NCI-H774 (cell line): ENCODE measurements at places on chromosomes 1 and 21.

DNA sequence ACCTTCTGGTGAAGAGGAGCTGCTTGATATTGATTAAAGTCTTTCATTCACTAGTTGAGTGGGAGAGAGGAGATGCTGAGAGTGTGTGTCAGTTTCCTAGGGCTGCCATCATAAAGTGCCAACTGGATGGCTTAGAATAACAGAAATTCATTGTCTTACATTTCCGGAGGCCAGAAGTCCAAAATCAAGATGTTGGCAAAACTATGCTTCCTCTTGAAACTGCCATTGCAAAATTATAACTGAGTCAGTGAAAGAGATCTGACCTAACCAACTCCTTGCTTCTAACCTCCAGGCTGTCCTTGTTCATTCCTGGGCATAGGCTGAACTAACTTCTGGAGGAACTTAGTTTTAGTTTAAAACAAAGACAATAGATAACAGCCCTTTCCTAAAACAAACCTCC lies 47.1 kb downstream of the PTGS2 start:
- no peak for DNase-seq

DNA sequence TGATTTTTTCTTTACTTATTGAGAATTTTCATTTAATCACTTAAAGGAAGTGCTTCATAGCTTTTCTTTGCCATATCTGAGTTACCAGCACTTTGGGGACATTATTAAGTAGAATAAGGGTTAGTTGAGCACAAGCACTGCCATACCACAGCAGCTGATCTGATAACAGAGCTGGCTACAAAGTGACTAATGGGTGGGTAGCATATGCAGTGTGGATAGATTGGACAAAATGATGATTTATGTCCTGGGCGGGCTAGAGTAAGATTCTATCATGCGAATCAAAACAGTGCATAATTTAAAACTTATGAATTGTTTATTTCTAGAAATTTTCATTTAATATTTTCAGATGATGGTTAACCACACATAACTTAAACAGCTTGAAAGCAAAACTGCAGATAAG lies 102.2 kb upstream of the SNX7 start:
- no peak for DNase-seq

GRCh38 chr1:75672528-75673393 lies 51.7 kb upstream of the ACADM start:
- no peak for DNase-seq

DNA sequence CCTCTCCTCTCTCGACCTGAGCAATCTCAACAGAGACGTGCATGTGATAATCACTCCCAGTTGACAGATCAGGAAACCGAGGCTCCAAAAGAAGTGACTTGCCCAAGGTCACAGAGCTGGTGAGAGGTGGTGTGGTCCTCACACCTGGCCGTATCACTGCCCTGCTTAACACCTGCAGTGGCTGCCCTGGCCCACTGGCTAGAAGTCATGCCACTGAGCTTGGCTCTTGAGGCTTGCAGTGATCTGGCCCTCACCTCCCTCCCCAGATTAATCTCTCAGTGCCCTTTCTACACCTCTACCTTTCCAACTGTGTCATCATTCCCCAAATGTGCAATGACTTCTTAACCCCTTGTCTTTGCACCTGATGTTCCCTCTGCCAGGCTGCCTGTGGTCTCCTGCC lies 38.8 kb downstream of the CDCP2 start:
- DNase-seq = no peak

DNA sequence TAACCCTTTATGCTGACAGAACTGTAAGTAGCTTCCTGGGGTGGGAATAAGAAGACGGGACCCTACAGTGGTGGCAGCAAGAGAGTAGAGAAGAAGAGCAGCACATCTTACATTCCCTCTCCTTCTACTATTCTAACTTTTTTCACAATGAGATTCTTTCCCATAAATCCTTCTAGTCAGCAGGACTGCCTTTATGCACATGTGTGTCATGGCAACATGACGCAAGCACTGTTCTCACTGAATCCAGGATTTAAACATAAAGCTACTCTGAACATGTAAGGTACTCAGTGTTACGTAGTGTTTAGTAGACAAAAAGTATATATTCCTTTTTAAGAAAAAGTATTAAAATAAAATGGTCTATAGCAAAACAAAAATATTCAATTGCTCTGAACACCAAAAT lies 309.7 kb upstream of the LYPLAL1 start:
- no peak for DNase-seq

- DNase-seq = no peak
These were observed 57.9 kb downstream of the FBXO2 start for GRCh38 chr1:11596295-11596694.
